ENCODE measurements at places on chromosomes 6 and 20. TPM values are rescaled to one million over a fixed set of nuclear protein-coding genes. Genes with fewer than 3 reads are reported as not detected.

Gene METTL24
- total RNA-seq: not detected

Gene CST11
- total RNA-seq: not detected

Gene ANKRD66
- total RNA-seq: not detected

Gene PNLDC1
- 0.20 TPM for total RNA-seq

Gene CCDC28A
- total RNA-seq: 10.1 TPM

Measured in PC-9 (cell line).